ENCODE measurements at places on chromosomes 1 and 21.

DNA sequence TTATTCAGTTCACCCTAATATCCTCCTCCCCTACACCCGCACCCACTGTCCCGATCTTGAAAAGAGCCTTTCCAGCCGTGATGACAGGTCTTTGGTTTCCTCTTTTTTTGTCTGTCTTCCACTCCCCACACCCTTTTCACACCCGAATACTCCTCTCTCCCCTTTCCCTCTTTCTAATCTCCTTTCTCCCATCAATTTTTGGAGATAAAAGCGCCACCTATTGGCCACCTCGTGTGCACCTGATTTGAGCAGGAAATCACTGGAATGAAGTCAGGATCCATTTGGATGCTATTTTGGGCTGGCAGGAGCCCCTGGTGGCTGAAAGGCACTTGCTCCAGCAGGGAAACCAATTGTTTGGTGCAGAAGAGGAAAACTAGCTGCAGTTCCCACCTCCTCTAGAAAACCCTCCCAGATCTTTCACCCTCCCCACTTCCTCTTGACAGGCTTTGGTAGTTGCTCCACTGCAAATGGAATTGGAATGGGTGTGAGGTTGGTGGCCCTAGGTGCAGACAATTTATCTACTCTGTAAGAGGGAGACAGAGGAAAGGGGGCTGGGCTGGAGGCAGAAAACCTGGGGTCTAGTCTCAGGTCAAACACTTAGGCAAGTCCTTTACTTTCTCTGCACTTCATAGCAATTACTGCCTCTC lies 8.4 kb downstream of the FOXE3 start:
- DNase-seq: peak; percentile 31

DNA sequence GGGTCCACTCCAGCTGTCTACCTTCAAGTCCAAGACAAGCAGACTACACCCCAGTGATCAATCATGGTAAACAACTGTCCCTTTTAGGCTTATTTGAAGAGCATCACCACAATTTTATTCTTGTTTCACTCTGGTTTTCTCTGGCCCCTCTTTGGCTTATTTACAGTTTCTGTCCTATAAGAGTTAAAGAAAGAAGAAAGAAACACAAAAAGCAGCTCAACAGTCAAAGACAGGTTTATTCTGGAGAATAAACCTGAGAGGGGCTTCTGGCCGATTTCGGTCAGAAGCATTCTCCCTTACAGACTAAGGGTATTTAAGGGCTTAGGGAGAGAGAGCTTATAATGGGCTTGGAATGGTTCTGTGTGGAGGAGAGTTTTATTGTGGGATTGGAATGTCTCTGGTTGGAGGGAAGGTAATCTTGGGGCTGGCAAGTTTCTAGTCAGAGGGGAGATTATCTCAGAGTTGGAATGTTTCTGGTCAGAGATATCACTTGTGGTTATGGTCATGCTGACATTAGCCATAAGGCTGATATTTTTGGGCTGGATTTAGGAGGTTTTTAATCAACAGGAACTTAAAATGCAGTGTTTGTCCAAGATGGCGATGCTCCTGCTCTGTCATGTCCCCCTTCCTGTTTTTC lies 161.0 kb downstream of the URB2 start:
- DNase-seq: no peak

GRCh38 chr1:213761845-213762407 lies 225.8 kb upstream of the PROX1 start:
- DNase-seq: peak; percentile 7

- DNase-seq: no peak
Observed at GRCh38 chr1:68359045-68359444, 90.7 kb downstream of the RPE65 start.

DNA sequence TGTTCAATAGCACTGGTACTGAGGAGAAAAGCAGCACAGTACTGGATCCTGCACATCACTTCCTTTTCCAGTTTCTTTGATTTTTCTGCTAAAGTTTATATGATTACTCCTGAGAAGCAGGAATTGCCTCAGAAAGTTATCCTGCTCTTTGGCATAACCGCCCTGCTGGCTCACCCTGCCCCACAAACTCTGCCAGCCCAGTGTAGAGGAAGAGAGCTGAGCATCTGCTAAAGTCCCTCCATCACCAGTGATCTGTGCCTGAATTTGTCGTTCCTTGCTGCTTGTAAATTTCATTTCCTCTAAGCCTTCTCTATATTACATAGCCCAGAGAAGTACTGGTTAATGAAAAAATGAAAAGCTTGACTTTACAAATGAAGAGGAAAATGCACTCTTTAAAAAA lies 87.0 kb upstream of the C1orf21 start:
- no peak for DNase-seq

GRCh38 chr1:30327370-30328099 lies 395.9 kb downstream of the MATN1 start:
- no peak for DNase-seq

DNA sequence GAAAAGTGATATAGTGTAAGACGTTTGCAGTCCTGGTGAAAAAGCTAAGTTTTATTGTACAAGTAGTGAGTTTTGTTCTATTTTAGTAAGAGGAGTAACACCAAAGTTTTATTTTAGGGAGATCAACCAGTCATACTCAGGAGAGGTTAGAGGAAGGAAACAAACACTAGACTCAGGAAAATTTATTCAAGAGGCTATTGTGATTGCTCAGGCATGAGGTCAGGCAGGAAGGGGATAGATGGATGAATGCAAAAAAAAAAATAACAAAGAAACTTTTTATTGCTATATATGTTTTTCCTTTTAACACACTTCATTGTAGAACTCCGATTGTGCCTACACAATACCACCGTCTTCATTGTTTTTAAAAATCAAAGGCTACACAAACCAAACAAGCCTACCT lies 189.0 kb downstream of the LYPLAL1 start:
- no peak for DNase-seq

DNA sequence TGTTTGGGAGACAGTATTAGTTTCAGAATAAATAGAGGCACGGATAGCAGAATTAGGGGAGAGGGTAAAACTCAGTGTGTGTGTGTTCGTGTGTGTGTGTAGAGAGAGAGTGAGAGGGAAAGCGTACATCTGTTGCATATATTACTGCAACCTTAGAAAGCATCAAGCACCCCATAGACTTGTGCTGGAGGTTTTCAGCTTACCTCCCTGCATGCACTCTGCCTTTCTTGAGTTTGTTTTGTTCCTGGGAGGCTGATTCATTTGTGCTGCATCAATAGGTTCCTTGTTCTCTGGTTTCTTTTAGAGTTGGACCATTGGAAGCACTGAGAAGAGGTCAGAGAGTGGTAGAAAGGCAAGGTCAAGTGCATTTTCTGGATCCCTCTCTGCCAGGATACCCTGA lies 104.4 kb upstream of the KCNK1 start:
- DNase-seq: no peak

- DNase-seq: no peak
Observed at GRCh38 chr21:33115631-33116510, 45.9 kb downstream of the OLIG1 start.

- no peak for DNase-seq
Observed at GRCh38 chr1:228335406-228336307, 71.0 kb downstream of the TRIM11 start.

Measured in fibroblast of skin of left quadriceps (primary cell).